Stimulated activated CD4-positive, alpha-beta T cell treated with anti-CD3 and anti-CD28 coated beads, Interleukin-4, amount 100 ng/mL, for 4 hours (primary cell): ENCODE measurements at places on chromosomes 5 and 9.

DNA sequence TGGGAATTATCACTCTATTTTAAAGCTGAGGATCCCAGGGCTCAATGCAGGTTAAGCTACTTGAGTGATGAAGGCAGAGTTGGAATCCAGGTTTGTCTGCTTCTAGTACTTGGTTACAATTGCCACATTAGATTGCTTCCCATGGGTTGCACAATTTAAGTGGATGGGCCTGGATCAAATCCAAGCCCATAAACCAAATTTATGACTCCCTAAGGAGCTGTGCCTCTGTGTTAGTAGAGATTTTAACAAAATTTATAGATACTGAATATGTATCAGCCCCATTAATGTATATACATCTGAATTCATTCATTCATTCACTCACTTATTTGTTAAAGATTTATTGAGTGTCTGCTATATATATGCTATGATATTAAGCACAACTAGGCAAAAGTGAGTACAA is 332.3 kb upstream of the KLF9 start:
- no peak for DNase-seq

GRCh38 chr9:96391021-96391765 is 7.7 kb upstream of the SLC35D2 start:
- DNase-seq, result no peak

GRCh38 chr5:128905568-128906110 is 59.6 kb upstream of the SLC27A6 start:
- no peak for DNase-seq

- no peak for DNase-seq
Measured at GRCh38 chr9:97813072-97813471, 40.0 kb upstream of the FOXE1 start.

- DNase-seq, result no peak
Measured at GRCh38 chr5:32187675-32188074, 13.6 kb upstream of the GOLPH3 start.

GRCh38 chr9:5288591-5288990 is 15.9 kb downstream of the RLN2 start:
- no peak for DNase-seq

GRCh38 chr9:94101162-94101853 is 17.0 kb downstream of the PTPDC1 start:
- no peak for DNase-seq

GRCh38 chr9:14466429-14466818 is 152.5 kb upstream of the NFIB start:
- DNase-seq, result no peak

DNA sequence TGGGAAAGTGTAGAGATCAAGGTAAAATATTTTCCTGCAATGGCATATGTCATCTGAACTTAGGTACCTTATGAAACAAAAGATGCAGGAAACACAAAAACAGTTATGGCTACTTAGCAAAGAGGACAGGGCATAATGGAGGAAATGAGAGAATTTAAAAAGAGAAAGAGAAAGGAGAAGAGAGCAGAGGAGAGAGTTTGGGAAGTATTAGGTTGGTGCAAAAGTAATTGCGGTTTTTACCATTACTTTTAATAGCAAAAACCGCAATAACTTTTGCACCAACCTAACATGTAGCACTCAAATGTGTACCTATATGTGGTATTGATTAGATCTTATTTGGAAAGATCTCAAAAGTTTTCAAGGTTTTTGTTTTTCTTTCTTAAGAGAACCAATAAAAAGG is 160.1 kb upstream of the ACTBL2 start:
- no peak for DNase-seq

GRCh38 chr9:16341177-16341576 is 529.3 kb downstream of the BNC2 start:
- no peak for DNase-seq

- DNase-seq, result no peak
Measured at GRCh38 chr5:149580808-149581191, 498 bp upstream of the ARHGEF37 start.

GRCh38 chr5:161546470-161547301 is at the start of gene GABRB2:
GABRB2 (minus strand) TSS chr5:161546725; CDS start chr5:161546643, 82 bp downstream.
- DNase-seq, result no peak

DNA sequence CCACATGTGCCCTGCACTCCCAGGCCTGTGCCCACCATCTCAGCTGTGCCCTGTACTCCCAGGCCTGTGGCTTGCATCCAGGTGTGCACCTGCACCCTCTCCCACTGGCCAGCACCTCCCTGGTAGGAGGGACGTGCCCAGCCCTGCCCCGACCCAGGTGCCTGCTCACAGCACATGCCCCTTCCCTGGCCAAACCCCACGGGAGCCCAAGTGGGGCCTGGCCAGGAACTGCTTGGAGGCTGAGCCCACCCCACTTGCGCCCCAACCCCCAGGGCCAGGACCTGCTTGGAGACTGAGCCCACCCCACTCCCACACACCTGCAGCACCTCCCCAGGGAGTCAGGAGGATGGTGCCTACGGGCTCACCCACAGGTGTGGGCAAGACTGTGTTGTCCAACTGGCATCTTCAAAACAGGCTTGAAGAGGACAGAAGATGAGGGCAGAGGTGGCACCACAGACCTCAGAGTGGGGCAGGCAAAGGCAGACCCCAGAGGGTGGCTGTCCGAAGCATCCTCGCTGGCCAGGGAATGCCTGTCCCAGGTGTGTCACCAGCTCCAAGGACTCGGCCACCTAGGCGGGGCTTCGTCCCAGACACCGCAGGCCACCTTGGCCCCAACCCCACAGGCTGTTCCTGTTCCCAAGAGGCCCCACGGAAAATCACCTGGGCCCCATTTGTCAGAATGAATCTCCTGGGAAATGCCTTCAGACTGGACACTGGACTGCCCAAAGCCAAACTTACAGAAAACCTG is 10.8 kb downstream of the ZDHHC11B start:
- DNase-seq, result no peak

GRCh38 chr9:101450931-101451330 is 15.4 kb upstream of the ALDOB start:
- no peak for DNase-seq

- DNase-seq, result no peak
Measured at GRCh38 chr5:106481374-106481773, 1189.4 kb downstream of the EFNA5 start.

DNA sequence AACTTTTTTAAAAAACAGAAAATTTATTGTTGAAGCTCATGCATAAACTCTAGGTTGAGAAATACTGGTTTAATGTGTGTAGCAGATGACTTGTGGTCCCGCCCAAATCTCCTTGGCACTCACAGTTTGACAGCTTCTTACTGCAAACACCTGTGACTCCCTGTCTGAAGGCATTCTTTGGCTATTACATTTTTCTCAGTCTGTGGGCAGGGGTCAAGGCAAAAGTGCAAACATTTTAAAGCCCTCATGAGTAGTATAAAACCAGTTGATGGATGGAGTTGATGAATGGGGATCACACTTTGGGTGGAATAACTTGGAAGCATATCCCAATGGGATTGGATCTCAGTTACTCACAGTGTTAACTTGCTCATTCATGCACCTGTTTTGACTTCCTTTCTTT is 1007.0 kb upstream of the NUDT12 start:
- DNase-seq, result no peak

- no peak for DNase-seq
Measured at GRCh38 chr9:94703488-94704140, 22.9 kb upstream of the AOPEP start.

GRCh38 chr5:124677374-124678351 is 68.8 kb downstream of the ZNF608 start:
- no peak for DNase-seq

DNA sequence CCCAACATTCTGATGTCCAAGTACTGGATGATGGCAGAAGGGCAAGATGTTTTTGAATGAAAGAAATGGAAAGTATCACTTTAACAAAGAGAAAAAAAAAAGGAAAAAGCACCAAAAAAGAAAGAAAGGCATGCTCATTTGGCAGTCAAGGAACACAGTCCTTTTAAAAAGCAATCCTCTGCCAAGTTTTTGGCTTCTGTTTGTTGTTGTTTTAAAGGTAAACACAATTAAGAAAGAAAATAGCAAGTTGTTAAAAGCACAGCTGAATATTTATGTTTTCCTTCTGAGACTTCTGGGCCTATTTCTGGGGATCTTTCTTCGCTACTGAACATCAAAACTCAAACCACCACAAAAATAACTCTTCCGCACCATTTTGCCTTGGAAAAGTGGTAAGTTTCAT is 162.1 kb downstream of the TRPM3 start:
- no peak for DNase-seq

GRCh38 chr9:135422341-135422944 is 57.1 kb upstream of the PPP1R26 start:
- no peak for DNase-seq

DNA sequence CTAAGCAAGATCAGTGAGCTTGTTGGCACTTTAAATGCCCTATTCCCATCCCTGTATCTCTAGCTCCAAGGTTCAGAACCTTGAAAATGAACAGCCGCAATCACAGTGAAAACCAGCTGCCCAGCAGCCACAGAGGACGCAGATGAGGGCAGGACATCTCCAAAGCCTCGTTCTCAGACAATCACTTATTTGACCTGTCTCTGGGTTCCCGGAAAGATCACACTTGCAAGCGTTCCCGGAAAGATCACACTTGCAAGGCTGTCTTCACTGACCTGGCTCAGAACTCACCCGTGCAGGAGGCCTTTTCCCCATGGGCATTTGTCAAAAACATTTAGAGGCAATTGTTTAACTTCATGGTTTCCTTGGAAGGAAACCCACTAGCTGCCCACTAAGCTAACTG is 25.7 kb downstream of the IPPK start:
- no peak for DNase-seq

DNA sequence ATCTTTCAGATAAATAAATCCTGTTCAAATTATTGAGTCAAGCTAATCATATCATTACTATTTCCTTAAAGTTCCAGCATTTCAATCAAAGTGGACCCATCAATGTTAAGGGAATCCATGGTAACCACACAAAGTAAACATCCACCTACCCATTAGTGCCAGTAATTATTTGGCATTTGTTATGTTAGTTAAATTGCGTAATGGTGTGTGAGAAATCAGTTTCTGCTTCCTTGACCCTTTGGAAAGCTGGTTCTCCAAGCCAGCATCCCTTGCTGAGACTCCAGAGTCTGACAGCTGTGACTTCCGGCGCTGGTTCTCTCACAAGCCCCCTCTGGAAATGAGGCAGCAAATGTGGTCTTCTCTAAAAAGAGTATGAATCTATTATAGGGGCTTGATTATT is 308.6 kb upstream of the EFNA5 start:
- no peak for DNase-seq

GRCh38 chr5:74945561-74946165 is 79.5 kb upstream of the FAM169A start:
- no peak for DNase-seq

DNA sequence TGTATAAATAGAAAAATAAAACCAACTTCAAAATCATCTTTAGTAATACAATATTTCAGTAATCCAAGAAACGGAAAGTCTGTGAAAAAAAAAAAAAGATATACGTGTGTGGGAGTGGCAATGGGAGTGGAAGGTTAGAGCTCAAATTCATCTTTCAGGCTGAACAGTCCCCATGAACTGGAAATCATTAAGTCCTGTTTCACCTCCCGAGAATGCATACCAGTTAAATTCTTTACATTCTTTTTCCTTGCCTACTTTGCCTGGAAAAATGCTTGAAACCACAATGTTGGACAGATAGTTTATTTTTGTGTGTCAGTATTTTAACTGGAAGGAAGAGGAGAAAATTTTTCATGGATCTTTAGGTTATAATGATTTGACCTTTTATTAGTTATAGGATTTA is 166.8 kb downstream of the MUSK start:
- DNase-seq, result no peak

DNA sequence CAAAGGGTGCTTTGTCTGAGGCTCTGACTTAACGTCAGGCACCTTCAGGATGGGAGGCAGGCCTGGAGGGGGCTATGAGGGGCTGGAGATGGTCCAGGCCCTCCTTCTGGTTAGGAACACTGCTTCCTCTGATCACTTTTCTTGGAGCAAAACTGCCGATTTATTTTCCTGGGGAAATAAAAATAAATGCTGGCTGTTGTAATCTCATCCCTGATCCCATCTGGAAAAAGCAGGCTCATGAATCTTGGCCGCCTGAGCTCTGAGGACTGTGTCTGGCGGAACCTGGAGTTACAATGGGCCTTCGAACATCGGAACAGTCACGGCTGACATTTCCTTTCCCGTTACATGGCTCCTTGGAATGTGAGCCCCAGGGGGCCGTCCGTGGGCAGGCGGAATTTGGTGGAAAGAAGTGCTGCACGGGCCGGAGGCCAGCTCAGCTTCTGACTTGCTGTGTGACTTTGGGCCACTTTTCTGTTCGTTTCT is 157.8 kb downstream of the RGS3 start:
- DNase-seq, result no peak

DNA sequence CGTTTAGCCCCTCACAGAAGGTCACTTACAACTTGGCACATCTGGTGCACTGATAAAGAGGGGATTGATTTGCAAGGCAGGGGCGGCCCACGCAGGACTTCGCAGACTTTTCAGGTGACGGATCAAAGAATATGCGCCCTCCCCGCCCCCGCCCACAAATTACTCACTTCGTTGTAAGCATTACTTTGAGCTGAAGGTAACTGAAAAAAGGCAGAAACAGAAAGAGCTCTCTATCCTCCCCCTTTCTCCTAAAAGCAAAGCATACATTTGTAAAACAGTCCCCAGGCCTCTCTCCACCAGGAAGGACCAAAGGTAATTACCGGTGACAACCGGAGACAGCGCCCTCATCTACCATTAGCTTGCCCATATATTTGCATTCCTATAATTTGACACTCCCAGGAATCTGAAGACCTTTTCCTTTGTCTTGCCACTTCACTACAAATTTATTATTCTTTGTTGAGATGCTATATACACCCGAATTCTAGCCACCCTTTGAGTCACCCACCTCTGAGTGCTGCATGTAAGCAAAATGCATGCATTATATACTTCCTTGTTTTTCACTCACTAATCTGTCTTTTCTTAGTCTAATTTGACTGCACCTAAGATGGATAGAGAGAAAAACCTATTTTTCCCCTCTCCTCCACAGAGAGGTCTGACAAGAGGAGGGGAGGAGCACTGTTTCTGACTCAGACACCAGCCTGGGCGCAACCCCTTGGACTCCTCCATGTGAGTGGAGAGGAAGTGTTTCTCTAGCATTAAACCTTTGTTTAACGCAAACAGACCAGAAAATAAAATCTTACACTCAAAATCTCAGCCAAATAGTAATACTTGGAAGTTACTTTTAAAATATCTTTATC is 74.7 kb upstream of the SPIN1 start:
- DNase-seq, result peak; percentile 57

GRCh38 chr9:124390794-124391658 is 24.2 kb downstream of the PSMB7 start:
- DNase-seq, result no peak

GRCh38 chr5:34718516-34718915 is 62.4 kb downstream of the RAI14 start:
- no peak for DNase-seq
